HepG2 (cell line): ENCODE measurements at places on chromosomes 6 and 20. TPM values are rescaled to one million over a fixed set of nuclear protein-coding genes. Genes with fewer than 3 reads are reported as not detected.

DNA sequence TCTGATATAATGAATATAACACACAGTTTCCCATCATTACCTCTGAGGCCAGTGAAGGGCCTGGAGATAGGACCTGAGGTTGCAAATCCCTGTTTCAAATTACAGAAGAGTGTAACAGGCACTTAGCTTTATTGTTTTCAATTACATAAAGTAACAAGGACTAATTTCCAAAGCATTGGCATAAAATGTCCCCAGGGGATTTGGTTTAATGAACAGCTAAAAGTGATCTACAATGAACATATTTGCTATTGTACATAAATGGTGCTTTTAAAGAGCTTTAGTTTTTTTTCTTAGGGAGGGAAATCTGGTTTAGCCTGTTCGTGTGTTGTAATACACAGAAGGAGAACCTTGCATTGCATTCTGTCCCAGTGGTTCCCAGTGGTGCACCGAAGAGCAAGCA lies 54.4 kb downstream of the HMGN3 start:
- DNase-seq: no peak

GRCh38 chr20:31974951-31975487 lies 7.1 kb downstream of the XKR7 start:
- DNase-seq: no peak

- no peak for DNase-seq
Measured at GRCh38 chr6:170108456-170108855, 182.4 kb downstream of the DLL1 start.

The DNAH8 gene
- total RNA-seq: not detected in 2 replicates

GRCh38 chr6:62217866-62218265 lies 68.2 kb downstream of the KHDRBS2 start:
- DNase-seq: no peak

The SIRPB2 gene
- total RNA-seq: not detected in 2 replicates
